ENCODE measurements at places on chromosomes 1 and 21.

GRCh38 chr1:88825721-88826120, 65.6 kb downstream of the GTF2B start:
- no peak for DNase-seq

DNA sequence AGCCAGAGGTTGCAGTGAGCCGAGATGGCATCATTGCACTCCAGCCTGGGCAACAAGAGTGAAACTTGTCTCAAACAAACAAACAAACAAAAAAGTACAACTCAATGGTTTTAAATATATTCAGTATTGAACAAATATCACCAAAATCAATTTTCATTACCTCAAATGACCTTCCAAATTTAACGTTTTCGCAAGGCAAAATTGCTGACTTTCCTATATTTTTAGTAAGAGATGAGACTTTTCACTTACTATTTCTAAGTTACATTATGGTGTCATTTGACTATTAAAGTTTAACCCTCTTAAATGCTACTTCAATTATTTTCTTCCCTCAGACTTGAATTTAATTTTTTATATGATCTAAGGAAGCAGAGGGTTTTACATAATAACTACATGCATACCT, 23.0 kb upstream of the ABCB10 start:
- DNase-seq = no peak

DNA sequence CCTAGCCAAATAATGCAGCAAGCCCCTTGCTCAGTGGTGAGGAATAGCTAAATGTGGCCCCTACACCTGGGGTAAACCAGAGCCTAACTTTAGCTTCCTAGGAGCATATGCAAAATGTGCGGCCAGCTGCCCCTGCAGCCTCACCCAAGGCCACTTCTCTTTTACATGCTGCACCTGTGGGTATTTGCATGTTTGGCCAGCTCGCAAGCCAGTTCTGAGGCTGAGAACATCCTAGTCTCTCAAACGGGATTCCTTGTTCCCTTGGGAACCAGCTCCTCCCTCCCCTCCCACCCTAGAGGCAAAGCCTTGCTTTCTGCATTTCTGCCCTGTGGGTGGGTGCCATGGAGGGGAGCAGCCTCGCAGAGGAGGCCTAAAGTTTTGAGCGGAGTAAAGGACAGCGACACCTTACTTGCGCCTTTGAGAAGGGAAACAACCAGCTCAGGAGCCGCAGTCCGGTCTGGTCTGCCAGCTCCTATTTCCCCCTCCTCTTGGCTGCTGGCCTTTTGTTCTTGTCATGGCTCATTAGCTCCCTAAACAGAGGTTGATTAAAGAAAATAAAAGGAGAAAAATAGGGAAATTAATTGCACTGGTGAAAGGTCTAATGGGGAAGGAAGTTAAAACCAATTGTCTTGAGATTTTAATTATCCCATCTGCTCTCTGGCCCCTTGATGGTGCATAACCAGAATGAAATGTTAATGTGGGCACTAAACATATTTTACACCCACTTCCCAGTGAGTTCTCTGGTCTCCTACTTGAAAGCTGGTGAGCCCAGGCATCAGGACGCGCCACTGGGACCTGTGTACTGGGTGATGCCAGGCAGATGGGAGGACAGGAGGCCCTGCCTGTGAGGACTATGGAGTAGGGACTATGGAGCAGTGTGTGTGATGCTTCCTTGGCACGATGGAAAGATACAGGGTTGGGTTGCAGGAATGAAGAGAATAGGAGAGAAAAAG, 68.7 kb downstream of the TEX35 start:
- DNase-seq = peak; percentile 72

DNA sequence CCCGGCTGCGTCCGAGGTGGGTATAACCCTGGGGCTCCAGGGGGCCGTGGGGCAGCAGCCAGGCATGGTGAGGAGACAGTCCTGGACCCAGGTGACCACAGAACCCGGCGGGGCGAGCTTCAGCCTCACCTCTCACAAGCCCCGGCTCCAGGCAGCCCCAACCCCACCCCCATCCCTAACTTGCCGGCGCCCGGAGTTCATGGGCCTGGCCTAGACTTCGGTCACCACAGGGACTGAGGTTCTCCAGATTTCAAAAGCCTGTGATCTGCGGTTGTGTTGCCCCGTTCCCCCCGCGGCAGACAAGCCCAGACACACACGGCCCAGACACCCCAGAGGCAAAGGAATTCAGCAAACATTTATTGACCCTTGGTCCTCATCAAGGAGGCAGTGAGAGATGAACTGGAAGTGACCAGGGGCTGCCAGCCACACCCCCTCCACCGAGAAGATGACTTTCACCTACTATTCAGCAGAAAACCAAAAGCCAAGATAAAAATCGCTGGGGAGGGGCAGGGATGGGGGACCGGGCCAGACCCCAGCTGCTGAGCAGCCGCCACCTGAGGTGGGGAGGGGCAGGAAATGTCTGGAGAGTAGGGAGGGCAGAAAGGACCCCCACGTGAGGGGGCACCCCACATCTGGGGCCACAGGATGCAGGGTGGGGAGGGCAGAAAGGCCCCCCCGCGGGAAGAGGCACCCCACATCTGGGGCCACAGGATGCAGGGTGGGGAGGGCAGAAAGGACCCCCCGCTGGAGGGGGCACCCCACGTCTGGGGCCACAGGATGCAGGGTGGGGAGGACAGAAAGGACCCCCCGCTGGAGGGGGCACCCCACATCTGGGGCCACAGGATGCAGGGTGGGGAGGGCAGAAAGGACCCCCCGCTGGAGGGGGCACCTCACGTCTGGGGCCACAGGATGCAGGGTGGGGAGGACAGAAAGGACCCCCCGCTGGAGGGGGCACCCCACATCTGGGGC, 3.9 kb downstream of the HES4 start:
- no peak for DNase-seq

GRCh38 chr1:78604643-78605042, 15.6 kb upstream of the IFI44L start:
- DNase-seq = no peak

- DNase-seq = no peak
Observed at GRCh38 chr1:216665406-216665805, 57.8 kb downstream of the ESRRG start.

DNA sequence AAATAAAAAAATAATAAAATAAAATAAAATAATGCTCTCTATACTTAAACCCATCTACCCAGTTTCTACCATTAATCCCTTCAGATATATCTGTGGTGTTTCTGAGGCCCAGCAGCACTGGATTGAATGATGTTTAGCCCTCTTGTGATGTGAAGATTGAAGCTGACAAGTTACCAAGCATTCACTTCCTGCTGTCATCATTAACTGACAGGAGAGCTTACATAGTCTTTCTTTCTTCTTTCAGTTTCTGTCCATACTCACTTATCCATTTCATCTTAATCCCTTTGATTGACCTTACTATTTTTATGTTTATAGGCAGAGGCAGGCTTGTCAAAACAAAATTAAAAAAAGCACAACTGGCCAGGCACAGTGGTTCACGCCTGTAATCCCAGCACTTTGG, 38.8 kb upstream of the PGD start:
- no peak for DNase-seq

- DNase-seq = no peak
Observed at GRCh38 chr1:151504252-151504651, 6.9 kb upstream of the CGN start.

DNA sequence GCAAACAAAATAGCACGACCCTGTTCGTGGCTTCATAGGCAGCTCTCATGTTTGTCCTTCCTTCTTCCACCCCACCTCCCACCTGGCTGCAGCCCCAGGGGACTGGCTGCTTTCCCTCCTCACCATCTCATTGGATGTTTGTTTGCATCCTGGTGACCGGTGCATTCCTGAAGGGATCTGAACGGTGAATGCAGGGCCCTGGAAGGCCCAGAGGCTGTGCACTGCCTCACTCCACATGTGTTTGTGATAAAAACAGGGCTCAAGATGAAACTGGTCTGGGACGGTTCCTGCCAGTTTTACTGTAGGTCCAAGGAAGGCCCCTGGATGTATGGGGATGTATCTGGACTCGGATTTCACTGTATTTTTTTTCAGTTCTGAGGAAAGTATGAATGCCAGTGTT, 42.8 kb downstream of the CNN3 start:
- peak; percentile 69 for DNase-seq

GRCh38 chr1:18564676-18565075, 66.0 kb upstream of the PAX7 start:
- no peak for DNase-seq

DNA sequence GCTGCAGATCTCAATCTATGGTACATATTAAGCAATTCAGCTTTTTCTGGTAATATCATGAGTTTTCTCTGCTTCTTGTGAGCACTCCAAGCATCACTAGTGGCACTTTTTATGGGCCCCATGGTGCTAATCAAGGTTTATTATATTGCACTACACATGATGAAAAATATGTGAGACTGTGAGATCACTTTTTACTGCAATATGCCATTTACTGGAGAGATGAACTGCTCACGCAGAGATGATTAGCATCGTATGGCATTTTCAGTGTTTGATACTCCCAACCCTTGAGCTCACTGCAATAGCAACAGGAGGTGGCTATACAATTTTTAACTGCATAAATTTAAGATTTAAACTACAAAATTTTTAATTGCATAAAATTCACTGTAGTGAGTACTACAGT, 8.7 kb upstream of the KCNK1 start:
- no peak for DNase-seq

GRCh38 chr1:211013346-211014240, 120.4 kb downstream of the KCNH1 start:
- DNase-seq = no peak

DNA sequence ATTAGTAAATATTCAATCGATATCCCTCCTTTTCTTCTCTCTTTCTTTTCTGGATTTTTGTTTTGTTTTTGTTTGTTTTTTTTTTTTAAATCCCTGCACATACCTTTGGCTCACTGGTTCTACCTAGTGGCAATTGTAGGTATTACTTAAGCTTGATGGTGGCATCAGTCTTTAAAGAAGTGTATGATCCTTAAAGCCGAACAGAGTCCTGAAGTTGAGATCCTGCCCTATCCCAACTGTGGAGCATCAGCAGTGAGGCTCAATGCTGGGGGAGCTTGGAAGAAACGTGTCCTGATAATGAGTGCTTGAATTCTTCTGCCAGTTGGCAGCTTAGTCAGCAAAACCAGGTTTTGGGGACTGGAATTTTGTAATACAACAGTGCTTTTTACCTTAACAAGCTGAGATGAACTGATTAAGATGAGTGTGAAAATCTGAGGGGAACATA, 60.8 kb downstream of the FASLG start:
- DNase-seq = no peak

DNA sequence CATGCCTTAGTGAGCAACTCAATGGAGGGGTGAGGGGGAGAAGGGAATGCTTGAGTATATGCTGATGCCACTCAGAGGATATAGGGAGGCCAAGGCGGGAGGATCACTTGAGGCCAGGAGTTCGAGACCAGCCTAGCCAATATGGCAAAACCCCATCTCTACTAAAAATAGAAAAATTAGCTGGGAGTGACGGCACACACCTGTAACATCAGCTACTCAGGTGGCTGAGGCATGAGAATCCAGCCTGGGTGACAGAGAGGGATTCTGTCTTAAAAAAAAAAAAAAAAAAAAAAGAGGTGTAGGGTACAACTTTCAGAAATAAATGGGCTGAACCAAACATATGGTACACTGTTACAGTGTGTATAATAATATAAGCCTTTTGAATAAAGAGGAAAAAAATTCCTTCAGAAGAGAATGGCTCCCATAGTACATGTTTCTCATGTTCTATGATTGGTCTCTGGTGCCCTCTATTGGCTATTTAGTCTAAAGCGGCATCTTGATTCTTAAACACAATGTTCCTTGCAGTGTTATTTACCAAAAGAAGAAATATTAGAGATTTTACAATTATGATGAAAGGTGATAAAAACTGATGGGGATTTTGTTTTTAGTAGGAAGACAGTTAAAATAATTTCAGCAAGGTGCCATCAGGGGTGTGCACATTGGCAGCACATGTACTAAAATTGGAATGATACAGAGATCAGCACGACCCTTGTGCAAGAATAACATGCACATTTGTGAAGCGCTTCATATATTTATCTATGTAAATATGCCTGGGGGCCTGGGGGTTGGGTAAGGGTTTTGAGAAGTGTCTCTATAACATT, 109.8 kb downstream of the PATJ start:
- DNase-seq = no peak

DNA sequence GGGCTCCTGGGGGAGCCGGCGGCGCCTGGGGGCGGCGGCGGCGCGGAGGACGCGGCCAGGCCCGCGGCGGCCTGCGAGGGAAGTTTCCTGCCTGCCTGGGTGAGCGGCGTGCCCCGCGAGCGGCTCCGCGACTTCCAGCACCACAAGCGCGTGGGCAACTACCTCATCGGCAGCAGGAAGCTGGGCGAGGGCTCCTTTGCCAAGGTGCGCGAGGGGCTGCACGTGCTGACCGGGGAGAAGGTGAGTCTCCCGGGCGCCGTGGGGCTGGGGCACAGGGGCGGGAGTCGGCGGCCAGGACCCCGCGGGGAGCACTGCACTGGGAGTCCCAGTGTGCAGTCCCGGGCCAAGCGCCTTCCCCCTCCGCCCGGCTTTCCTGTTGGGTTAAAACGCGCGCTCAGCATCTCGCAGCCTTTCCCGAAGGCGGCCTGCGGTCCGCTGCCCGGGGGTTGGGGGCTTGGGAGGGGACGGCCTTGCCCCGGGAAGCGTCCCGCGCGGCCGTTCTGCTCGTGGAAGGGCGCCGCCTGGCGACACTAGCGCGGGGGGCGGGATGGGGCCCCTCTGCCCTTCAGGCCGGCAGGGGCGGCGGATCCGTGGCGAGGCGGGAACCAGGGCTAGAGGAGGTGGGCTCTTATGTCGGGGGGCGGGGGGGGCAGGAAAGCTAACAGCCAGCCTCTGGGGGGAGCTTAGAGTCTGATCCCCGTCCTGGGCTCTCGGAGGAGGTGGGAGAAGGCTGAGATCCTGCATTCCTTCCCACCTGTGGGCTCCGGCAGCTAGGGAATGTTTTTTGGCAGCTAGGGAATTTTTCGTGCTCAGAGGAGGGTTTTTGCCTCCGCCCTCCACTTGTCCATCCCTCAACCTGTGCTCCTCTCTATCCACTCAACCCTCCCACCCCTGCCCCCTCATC, 1.1 kb downstream of the HUNK start:
- no peak for DNase-seq

GRCh38 chr1:165842671-165843129, 15.3 kb downstream of the UCK2 start:
- DNase-seq = no peak

DNA sequence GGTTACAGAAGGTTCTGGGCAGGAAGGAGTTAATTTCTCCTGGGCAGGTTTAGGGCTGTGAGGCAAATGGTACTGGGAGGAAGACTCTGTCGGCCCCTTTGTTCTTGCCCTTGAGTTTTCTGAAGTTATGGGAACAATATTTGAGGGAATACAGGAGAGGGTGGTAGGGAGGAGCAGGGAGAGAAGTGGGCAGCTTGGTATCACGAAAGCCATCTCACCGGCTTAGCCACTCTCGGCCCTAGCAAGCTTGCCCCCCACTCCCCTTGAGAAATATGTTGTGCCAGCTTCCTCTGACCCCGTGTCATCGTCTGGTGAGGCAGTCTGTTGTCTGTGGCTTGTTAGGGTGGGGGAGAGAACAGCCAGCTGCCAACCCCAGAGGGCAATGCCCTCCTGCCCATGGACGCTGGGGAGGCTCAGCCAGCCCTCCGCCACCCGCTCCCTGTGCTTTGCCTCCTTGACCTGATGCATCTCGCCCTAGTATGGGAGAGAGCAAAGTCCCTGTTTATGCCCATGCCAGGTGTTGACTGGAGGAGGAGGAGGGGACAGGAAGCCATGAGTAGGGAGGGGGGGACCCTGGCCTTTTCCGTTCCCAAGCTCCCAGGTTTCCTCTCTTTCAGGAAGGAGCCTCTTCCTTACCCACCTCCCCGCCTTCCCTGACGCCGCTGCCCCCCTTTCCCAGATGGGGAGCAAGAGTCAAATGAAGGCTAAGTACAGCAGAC, 1.2 kb downstream of the EFNA1 start:
- no peak for DNase-seq

- DNase-seq = peak; percentile 57
Observed at GRCh38 chr1:160206421-160207117, 1.4 kb downstream of the PEA15 start.

GRCh38 chr1:245671349-245671748, 516.6 kb downstream of the KIF26B start:
- no peak for DNase-seq
